ENCODE measurements at places on chromosomes 3 and 15. TPM values are rescaled to one million over a fixed set of nuclear protein-coding genes. Genes with fewer than 3 reads are reported as not detected.

- no peak for DNase-seq
Observed at GRCh38 chr3:49865198-49865784, 4.4 kb downstream of the CAMKV start.

GRCh38 chr3:16200411-16200810, 25.9 kb downstream of the GALNT15 start:
- DNase-seq, result no peak

FEZF2 gene
- total RNA-seq, result not detected

GRCh38 chr15:58588096-58588495, 156.3 kb downstream of the LIPC start:
- no peak for DNase-seq

MUSTN1 gene
- 18.6 TPM for total RNA-seq

TM4SF1 gene
- 173 TPM for total RNA-seq

RLBP1 gene
- total RNA-seq, result not detected
